ENCODE measurements at places on chromosomes 3 and 15.

- no peak for DNase-seq
Observed at GRCh38 chr3:79326642-79327041, 441.2 kb downstream of the ROBO1 start.

GRCh38 chr3:126266291-126266840 is 86.0 kb upstream of the ALDH1L1 start:
- DNase-seq: no peak

GRCh38 chr15:100651253-100651652 is 48.9 kb downstream of the ASB7 start:
- no peak for DNase-seq

GRCh38 chr3:177905173-177906125 is 630.8 kb upstream of the KCNMB2 start:
- no peak for DNase-seq

GRCh38 chr3:69696367-69696766 is 42.9 kb upstream of the MITF start:
- DNase-seq: no peak
